Nucleus accumbens (tissue), 56 donors: ENCODE measurements at places on chromosomes 16 and 17.

- peak; percentile 61 for DNase-seq
Observed at GRCh38 chr16:67013823-67014633, 14.9 kb upstream of the CBFB start.

GRCh38 chr17:66807182-66807581, 27.7 kb upstream of the CACNG5 start:
- DNase-seq, result no peak

DNA sequence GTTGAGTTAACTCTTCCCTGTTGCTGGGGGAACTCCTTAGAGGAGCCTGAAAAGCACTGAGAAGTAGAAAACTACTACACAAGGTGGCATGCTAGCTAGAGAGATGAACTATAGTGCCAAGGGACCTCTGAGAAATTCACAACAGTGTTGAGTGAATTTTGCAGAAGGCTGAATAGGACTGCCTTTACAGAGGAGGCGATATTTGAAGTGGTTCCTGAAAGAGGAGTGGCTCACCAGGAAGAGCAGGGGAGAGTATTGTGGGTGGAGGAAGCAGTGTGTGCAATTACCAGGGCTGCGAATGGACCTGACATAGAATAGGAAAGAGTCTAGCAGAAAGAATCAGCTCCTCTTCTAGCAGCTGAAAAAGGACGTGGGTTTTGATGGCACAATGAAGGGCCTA, 66.4 kb downstream of the CDK5R1 start:
- no peak for DNase-seq

DNA sequence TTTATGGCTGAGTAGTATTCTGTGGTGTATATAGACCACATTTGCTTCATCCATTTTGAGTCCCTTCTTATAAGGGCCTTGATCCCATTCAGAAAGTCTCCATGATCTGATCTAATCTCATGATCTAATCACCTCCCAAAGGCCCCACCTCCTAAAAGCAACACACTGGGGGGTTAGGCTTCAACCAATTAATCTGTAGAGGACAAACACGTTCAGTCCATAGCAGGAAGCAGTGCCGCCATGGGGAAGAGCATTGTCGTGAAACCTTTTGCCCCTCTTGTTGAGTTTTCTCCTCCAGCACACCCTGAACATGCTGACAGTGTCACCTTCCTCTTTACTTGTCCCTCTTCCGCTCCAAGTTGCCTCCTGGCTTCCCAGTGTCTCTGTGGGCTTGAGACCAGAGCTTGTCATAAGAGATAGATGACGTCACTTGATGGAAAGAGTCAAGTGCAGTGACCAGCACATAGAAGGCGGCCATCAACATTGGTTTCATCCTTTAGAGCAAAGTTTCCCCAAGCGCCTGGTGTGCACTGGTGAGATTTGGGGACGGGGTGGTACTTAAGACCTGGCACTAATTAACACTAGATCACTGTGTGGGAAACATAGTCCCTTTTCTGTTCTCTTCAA, 74.1 kb downstream of the PRKCB start:
- no peak for DNase-seq

- DNase-seq, result no peak
Observed at GRCh38 chr17:72099919-72100318, 20.9 kb upstream of the SOX9 start.

DNA sequence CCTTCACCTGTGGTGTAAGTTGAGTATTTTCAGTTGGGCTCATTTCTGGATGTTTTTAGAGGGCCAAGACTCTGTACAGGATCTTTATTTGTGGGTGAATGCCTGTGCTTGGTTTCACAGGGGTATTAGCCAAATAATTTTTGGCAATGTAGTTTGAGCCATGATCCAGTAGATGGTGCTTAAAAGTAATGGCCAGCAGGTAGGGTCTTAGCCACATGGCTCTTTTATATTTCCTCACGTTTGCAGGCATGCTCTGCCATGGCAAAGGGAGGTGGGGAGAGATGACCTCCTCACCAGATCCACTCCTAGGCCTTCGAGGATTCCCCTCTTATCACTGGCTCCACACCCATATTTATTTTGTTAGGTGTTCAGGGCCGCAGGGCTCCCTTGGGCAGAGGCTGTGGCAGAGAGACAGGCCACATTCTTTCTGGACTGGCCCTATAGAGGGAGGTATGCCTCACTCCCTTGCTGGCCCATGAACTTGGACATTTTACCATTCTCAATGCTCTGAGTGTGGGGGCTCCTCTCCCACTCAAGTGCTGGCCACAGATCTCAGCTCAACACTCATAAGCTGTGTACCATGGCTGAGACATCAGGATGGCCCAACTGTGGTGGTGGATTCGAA, 417.1 kb downstream of the XYLT1 start:
- DNase-seq, result no peak

DNA sequence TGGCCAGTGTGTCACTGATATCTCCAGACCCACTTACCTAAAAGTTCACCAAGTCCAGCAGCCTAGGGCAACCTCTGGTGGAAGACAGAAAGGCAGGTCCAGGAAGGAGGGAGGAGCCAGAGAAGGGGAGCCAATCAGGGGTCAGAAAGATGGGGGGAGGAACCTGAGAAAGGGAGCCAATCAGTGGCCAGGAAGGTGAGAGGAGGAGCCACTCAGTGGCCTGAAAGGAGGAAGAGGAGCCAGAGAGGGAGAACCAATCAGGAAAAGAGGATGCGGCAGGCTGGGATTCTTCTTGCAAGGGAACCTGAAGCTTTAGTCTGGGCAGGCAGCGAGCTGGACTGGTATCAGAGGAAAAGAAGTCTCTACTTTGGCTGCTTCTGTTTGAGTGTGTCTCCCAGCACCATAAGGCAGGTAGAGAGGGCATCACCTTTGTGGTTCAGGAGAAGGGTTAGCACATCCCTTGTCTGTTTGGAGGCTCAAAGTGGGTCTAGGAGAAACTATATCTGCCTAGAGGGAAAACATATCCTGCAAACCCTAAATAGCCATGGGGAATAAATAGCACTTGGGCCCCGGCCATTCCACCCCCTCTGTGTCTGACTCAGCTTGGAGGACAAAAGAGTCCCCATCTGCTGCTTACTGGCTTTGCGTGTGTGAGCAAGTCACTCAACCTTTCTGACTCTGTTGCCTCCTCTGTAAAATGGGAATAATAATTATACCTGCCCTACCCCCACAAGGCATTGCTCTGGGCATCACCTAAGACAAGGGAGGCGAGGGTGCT, 43.4 kb upstream of the CRHR1 start:
- DNase-seq, result peak; percentile 6

- DNase-seq, result no peak
Observed at GRCh38 chr17:20988001-20988636, 54.7 kb downstream of the USP22 start.

DNA sequence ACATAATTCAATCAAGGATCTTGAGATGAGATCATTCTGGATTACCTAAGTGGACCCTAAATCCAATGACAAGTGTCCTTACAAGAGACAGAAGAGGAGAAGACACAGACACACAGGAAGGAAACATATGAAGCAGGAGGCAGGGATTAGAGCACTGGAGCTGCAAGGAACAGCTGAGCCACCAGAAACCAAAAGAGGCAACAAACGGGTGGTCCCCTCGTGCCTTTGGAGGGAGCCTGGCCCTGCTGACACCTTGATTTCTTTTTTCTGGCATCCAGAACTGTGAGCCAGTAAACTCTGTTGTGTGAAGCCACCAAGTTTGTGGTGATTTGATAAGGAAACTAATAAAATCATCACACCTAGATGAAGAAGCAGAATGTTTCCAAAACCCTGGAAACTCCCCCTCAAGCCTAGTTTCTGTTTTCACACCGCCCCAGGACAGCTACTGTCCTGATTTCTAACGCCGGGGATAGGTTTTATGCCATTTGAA, 115.2 kb downstream of the PITPNC1 start:
- no peak for DNase-seq

- no peak for DNase-seq
Observed at GRCh38 chr16:48444574-48444973, 59.4 kb upstream of the SIAH1 start.

GRCh38 chr17:39198186-39198566, 707 bp upstream of the CACNB1 start:
- no peak for DNase-seq

DNA sequence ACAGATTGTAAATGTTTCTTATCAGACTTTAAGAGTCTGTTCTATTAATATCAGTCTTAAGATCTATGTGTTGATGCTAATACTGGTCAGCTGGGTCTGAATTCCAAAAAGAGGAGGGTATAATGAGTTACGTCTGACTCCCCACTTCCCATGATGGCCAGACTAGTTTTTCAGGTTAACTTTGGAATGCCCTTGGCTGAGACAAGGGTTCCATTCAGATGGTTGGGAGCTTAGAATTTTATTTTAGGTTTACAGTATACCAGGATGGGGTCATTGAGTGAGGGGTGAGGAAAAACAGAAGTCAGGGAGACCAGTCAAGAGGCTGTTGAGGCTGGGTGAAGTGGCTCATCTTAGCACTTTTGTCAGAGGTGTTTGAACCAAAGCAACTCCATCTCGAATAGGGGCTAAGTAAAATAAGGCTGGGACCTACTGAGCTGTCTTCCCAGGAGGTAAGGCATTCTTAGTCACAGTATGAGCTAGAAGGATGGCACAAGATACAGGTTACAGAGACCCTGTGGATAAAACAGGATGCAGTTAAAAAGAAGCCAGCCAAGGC, 2.9 kb upstream of the TMEM231 start:
- DNase-seq, result no peak

- DNase-seq, result no peak
Observed at GRCh38 chr16:10878328-10878643, 1.3 kb downstream of the CIITA start.

DNA sequence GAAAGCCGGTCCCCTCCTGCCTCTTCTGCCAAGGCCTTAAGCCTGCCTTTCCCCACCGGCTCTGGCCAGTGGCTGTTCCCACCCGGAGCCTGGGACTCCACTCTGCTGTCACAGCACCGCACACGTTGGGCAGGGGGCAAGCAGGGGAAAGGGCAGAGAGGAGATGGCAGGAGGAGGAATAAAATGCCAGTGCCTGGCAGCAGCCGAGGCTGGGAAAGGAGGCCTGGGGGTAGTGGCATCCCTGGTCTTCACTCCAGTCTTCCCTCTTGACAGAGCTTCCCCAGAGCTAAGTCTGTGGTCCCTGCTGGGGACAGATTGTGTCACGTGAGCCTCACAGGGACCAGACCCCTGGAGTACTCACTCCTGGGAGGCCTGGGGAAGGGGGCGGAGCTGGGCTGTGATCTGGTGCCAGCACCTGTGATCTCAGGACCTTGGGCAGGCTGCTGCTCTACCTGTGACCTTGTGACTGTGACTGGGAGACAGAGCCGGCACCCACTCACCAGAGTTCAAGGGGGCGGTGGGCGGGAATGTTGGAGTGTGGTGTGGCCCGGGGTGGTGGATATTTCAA, 97.2 kb upstream of the GSE1 start:
- DNase-seq, result no peak

- DNase-seq, result no peak
Observed at GRCh38 chr17:73011016-73011486, 81.4 kb downstream of the SLC39A11 start.

DNA sequence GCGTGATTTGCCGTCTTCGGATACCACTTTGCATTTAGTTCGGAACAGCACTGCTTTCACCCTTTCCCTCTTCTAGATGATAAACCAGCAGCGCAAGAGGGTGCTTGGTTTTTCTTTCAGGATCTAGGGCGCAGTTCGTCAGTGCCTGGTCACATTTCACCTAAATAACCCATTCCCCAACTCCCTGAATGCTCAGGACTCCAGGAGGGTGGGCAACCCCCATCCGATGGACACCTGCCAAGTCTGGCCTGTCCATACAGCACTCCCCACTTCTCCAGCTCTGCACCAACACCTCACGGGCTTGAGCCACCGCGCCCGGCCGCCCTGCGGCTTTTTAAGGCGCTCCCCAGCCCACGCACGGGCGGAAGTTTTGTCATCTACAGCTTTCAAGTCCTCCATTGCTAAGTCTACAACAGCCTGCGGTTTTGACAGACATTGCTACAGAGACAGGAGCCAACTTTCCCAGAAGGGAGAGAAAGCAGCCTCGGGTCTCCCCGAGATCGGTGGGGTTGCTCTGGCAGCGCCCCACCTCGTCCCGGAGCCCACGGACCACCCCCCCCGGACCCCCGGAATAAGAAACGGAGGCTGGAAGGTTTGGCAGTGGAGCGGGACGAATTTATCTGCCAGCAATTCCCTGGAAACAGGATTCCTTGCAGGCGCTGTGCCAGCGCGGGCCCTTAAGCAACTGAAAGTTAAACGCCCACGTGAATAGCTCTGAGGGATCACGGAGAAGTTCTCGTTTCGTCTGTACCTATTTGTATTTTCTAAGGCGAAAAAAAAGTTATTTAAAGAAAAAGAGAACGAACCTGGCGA, 38.6 kb upstream of the SLFN13 start:
- no peak for DNase-seq

DNA sequence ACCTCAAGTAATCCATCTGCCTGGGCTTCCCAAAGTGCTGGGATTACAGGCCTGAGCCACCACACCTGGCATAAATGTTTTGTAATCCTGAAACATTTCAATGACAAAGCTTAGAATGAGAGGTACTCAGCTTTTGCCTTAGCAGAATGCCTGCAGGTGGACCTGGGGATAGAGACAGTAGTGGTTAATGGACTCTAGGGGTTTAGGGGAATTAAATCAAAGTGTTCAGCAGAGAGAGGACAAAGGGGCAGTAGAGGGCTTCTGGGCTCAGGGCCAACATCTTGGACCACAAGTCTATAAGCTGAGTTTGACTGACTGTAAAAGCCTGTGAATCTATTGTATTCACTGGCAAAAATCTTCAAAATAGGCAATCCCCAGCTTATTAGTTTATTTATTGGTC, 36.0 kb upstream of the MED13 start:
- DNase-seq, result no peak

DNA sequence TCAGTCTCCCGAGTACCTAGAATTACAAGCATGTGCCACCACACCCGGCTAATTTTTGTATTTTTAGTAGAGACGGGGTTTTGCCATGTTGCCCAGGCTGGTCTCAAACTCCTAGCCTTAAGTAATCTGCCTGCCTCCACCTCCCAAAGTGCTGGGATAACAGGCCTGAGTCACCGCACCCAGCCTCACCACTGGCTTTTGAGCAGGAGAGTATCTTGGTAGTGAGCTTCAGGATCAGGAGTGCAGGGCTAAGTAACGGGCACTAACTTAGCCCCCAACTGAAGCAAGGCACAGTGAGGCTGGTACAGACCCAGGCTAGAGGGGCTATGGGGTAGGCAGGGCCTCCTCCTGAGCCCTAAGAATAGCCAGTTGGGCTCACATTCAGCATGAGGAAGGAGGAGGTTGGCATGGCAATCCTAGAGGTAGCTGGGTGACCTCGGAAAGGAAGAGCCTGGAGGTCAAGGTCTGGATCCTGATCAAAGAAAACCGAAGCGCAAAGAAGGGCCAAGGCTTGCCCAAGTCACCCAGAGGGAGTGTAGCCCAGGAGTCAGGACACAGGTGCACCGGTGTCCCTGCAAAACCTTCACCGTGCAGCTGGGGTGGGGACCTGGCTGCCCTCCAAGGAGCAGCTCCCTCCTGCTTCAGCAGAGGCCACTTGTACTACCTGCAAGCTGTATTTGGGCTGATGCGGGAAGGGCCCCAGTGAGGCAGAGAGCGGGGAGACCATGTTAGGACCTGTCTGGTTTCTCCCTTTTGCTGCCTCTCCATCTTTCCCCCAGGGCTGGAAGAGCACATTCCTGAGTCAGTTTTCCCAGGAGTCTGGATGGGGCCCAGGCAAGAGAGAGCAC, 1.3 kb upstream of the ADGRG5 start:
- DNase-seq, result no peak
